ENCODE measurements at places on chromosomes 12 and 14.
A peak's percentile ranks its signal among the peaks of the same experiment; 100 is the strongest.

GRCh38 chr12:47218191-47218654 lies 138.5 kb upstream of the AMIGO2 start:
- DNase-seq: no peak

DNA sequence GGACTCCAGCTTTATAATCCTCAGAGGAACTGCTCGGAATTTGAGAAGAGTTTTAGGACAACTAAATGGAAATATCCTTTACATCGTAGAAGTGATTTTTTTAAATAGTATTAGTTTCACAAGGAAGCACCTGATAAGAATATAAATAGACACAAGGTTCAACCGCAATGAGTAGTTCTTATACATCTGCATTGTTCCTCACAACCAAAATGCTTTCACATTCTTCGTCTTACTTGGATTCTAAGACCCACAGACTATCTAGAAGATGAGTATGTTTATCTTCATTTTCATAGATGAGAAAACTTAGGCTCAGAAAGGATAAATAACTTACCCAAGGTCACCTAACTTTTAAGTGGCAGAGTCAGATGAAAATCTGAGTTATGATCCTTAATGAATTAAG lies 469.0 kb downstream of the GALC start:
- DNase-seq: no peak

DNA sequence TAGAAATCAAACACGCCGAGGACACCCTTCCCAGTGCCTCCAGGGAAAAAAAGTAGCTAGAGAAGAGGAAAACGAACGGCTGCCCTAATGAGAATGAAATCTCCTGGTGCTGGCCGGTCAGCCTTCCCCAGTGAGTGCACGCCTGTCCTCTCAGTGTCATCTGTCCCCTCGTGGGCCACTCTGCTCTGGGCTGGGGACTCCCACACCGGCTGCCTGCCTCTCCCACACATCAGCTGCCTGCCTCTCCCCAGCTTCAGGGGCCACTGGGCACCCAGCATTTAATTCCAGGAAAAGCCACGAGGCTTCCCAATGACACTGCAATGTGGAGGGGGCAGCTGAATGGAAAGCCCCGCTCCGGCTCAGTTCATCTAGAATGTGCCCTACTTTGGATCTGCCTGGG lies 59.0 kb downstream of the CCDC85C start:
- DNase-seq: no peak

DNA sequence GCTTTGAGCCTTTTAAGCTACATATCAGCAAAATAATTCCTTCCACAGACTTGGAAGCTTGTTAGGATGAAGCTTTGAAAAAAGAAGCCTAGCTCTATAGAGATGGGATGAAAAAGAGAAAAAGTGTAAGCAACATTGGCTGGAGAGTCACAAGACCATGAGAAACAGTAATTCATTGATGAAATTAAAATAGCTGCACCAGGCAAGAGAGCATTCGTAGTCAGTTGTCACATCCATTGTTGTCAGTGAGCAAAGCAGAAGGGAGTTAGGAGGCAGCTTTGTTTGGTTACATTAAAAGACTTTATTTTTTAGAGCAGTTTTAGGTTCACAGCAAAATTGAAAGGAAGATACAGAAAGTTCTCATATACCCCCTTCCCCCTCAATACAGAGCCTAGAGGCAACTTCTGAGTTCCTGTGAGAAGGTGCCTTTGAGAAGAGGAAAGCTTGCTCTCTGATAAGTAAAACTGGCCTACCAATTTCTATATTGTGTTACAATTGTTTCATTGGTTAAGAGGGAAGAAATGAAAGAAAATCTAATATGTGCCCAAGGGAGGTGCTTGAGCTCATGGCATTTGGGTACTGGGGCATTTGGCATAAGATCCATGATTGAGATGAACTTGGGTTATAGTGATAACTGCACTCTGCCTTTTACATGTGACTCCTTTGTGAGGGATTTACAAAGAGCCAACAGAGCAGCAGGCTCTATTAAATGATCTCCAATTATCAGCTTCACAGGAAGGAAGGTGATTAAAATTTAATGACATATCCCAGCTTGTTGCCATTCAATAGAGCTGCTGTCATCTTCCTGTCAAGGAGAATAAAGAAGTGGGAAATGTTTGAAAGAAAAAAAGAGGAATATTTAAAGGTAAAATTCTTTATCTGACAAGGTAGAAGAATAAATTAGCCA lies 361.3 kb upstream of the TMTC1 start:
- no peak for DNase-seq

DNA sequence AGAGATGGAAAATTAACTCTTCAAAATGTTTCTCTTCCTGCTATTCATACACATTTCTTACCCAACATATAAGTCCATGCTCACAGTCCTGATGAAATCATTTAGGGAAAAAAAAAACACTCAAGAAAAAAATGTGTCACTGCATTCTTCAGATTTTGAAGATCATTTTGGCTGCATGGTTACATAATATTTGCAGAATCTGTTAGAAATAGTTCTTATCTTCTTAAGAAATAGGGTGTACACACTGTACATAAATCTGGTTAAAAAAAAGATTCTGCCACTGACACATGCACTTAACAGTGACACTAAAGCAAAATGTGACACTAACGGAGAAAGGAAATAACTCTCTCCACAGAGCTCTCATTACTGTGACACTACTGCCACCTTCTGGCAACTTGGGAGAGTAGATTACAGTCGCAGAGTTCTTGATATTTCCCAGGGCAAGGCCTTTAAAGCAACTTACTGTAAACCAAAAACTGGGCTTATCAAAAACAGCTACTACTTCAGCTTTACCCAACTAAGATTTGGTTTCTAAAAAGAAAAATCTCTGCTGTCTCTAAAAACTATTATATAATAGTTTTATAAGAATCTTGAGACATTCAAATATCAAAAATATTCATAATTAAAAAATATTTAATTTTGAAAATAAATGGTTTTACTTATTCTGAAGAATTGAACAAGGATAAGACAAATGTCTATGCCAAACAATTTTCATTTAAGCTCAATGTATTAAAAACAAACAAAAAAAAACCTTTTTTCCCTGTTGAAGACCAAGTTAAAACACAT lies 65.0 kb downstream of the SETD3 start:
- DNase-seq: peak; percentile 15

DNA sequence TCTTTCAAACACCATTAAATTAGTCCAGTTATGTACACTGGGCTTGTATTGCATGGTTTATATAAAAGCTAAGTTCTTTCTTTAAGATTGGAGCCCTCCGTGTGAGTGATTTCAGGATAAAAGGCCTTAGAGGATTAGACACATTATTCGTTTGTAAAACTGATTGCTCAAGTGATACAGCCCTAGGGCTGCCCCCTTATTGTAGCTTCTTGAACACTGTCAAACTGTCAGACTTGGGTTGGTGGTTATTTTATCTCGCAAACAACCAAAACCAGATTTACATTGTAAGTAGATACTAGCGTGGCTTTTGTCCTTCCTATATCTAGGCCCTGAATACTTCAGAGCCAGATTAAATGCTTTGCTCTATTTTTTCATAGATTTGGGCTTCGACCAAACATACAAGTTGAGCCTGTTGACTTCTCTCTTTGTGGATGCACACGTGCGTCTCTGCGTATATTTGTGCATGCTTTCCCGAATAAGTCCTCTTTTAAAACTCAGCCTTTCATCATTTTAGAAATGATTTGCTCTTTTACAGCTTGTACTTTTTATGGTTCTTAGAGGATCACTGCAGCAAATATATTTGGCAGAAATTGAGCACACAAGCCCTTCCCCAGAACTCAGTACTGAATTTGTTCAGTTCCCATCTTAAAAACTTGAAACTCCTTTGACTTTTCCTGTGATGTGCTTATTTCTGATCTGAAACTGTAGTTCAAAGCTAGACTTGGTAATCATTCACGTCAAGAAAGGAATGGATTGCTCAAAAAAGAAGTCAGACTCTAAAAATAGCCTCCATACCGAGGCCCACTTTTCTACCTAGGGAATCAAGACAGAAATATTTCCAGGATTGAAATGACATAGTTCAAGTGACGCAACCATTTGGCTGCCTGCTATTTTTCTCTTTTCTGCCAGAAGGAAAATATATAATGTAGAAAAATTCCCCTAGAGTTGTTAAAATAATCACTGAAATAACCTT lies 129.5 kb downstream of the ETV6 start:
- no peak for DNase-seq

All from GF-D8 (cell line).